Calu3 (cell line): ENCODE measurements at places on chromosomes 1 and 21. TPM values are rescaled to one million over a fixed set of nuclear protein-coding genes. Genes with fewer than 3 reads are reported as not detected.
A peak's percentile ranks its signal among the peaks of the same experiment; 100 is the strongest.

GRCh38 chr1:71414179-71414578, 333.3 kb upstream of the ZRANB2 start:
- no peak overlapping the region for H3K4me3 ChIP-seq
- H3K4me1 ChIP-seq, result no peaks in the 10 kb centered on the region
- no peaks in the 10 kb centered on the region for H3K27me3 ChIP-seq
- H3K27ac ChIP-seq, result no peak overlapping the region

GRCh38 chr21:40049031-40049930, 182.0 kb downstream of the PCP4 start:
- H3K27me3 ChIP-seq, result no peaks in the 10 kb centered on the region
- no peaks in the 10 kb centered on the region for H3K36me3 ChIP-seq
- DNase-seq, result no peak
- H3K4me1 ChIP-seq, result no peaks in the 10 kb centered on the region

NTMT2 gene
- not detected in 2 replicates for total RNA-seq

GRCh38 chr21:38712071-38712470, 93.7 kb upstream of the ETS2 start:
- H3K4me3 ChIP-seq, result no peak overlapping the region
- peak; percentile 11 for DNase-seq
- no peaks in the 10 kb centered on the region for H3K4me1 ChIP-seq

GRCh38 chr1:216535751-216536150, 112.5 kb upstream of the USH2A start:
- no peak overlapping the region for H3K4me3 ChIP-seq
- no peak for DNase-seq
- H3K27me3 ChIP-seq, result no peaks in the 10 kb centered on the region
- no peak overlapping the region for H3K27ac ChIP-seq
- peaks cover 7% of the 10 kb centered on the region for H3K36me3 ChIP-seq

GRCh38 chr1:52156460-52156859, 14.6 kb downstream of the ZFYVE9 start:
- no peak overlapping the region for H3K4me3 ChIP-seq
- no peak overlapping the region for H3K27ac ChIP-seq
- no peaks in the 10 kb centered on the region for H3K27me3 ChIP-seq
- peaks cover 10% of the 10 kb centered on the region for H3K4me1 ChIP-seq
- DNase-seq, result no peak

DNA sequence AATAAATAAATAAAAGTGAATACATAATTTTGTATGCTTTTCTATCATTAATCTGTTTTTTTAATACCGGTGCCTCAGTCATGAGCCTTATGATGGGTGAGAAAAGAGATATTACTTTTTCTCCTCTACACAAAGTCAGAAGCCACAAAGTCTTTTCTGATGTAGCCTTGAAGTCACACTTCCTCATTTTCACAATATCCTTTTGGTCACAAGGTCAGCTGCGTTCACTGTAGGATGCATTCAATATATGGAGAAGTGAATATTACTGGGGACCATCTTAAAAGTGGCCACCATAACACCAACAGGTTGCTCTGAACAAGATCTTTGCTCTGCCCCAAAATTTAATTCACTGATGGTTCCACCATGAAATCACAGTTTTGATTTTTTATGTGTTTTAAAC, 83.3 kb upstream of the TNR start:
- H3K27me3 ChIP-seq, result peaks cover 13% of the 10 kb centered on the region
- DNase-seq, result no peak
- no peaks in the 10 kb centered on the region for H3K4me1 ChIP-seq

SPATA17 gene
- total RNA-seq, result 2.6 and 3.0 TPM in 2 replicates
